Brain microvascular endothelial cell (primary cell): ENCODE measurements at places on chromosomes 12 and 14.
A peak's percentile ranks its signal among the peaks of the same experiment; 100 is the strongest.

DNA sequence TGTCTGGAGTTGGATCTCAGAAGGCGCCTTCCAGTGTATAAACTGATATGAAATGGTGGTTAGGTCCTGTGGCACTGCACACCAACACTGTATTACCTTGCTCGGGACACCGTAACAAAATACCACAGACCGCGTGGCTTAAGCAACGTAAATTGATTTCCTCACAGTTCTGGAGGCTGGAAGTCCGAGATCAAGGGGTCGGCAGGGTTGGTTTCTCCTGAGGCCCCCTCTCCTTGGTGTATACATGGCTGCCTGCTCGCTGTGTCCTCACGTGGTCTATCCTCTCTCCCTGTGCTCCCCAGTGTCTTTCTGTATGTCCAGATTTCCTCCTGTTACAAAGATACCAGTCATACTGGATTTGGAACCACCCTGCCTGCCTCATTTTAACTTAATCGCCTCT is 128.4 kb downstream of the FBXL14 start:
- DNase-seq = no peak

DNA sequence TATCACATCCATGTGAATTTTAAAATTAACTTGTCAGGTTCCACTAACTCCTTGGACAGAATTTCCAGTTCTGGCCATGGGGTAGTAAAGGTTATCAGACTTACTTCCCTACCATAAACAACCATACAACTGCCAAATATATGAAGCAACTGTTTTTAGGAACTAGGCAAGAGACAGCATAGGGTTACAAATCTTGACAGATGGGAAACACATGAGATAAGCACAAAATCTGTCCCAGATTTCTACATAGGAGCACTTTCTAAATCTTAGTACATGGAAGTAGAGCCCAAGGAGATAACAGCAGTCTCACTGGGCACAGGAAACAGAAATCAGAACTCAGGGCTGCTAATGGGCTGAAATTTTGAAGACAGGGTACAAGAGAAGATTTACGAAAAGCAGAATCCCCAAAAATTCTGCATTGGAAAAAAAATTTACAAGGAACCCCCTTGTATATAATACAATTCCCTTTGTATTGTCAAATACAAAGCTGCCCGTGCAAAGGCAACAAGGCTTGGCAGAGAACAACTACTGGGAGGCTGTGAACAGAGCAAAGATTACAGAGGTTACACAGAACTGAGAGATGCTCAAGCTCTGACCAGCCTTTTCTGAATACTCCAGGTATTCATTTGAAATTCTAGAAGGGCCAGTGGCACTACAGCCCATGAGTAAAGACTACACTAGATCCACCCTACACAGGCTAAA is 43.2 kb downstream of the GALNT4 start:
- no peak for DNase-seq

- no peak for DNase-seq
These were observed 56.0 kb downstream of the RASSF3 start for GRCh38 chr12:64666054-64666914.

DNA sequence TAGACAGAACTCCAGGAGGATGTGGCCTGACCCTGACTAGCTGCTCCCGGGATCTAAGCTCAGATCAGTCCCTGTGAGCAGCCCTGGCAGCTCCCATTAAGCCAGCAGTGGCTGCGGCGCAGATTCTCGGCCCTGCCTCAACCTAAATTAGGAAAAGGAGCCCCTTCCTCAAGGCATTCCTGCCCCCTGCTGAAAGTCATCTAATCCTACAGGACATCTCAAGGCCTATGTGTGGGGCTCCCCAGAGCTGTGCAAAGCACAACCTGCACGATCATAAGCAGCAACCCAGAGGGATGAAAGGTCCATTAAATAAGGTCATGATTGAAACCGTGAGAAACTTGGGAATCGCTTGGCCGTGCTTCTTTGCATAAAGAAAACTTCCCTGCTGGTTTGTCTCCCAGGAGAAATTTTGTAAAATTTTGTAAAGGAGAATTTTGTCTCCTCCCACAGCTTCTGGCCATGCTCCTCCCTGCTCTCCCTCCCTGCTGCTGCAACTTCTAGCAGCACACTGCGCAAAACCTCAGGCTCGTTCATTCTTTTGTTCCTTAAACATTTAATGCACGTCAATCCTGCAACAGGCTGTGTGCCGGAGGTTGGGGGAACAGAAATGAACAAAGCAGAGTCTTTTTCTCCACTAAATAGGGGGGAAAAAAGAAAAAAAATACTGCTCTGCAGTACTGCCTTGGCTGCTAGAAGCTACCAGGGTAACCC is 96.6 kb upstream of the SLC35F4 start:
- DNase-seq = no peak

- no peak for DNase-seq
These were observed 10.1 kb upstream of the NR2C1 start for GRCh38 chr12:95083471-95083870.

DNA sequence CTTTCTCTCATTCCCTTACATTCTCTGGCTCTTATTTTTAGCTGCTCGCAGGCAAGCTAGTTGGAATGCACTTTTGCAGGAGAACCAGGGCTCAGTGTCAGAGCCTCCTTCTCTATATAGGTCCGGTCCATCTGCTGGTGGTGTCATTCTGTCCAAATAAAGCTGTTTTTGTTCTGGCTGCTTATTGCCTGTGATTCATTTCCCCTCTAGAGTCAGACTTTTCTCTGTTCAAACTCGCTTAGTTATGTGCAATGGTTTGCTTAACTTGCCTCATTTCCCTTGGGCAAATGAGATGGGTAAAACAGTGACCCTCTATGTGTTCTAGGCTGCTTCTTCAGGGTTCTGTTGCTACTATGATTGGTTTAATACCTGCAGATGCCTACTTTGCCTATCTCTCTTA is 2.9 kb downstream of the SMARCD1 start:
- DNase-seq = peak; percentile 60

DNA sequence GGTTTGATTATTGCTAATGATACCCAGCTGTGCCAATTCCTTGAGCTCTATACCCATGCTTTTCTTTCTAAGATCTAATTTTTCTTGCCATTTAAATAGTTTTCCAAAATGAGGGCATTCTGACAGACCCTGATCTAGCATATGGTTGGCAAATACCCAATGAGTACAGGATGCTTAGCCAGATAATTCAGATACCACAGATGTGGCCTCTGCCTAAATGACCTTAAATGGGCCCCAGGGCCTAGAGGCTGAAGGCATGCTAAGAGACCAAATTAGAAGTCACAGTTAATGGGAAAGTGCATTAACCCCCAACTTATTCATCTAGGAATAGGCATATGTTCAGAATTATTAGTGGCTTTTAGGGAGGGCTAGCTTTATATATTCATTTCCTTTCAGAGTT is 122.3 kb upstream of the CNOT2 start:
- DNase-seq = no peak

DNA sequence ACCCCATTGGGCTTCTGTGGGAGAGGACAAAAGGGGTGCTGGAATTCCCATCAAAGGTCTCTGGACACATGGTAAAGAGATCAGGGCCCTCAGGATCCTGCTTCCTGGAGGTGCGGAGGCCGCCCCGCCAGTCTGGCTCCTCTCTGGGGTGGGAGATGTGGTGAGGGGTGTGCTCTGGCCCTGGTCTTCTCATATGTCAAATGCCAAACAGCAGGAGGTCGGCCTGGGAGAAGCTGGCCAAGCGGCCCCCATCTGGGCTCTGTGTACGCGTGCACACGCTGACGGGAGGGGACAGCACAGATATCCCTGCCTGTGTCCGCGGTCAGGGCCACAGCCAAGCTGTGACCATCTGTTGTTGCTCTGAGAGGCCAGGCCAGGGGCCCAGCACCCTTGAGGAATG is 14.1 kb downstream of the FIGNL2 start:
- no peak for DNase-seq

DNA sequence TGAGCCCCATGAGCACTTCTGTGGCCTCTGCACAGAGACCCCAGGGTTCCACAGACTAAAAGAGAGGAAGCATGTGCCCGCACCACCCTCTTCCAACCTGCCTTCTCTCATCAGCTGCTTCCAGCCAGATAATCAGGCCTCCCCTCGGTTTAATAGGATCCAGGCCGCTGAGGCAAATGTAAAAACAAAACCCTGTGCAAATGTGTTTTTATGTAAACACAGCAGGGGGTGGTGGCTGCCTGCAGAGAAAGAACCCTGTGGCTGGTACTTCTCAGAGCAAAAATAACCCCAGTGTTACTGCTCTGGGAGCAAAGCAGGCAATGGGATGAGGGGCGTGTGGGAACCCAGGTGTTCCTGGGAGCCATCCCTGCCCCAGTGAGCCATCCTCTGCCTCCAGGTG is 46.2 kb downstream of the WSCD2 start:
- no peak for DNase-seq

DNA sequence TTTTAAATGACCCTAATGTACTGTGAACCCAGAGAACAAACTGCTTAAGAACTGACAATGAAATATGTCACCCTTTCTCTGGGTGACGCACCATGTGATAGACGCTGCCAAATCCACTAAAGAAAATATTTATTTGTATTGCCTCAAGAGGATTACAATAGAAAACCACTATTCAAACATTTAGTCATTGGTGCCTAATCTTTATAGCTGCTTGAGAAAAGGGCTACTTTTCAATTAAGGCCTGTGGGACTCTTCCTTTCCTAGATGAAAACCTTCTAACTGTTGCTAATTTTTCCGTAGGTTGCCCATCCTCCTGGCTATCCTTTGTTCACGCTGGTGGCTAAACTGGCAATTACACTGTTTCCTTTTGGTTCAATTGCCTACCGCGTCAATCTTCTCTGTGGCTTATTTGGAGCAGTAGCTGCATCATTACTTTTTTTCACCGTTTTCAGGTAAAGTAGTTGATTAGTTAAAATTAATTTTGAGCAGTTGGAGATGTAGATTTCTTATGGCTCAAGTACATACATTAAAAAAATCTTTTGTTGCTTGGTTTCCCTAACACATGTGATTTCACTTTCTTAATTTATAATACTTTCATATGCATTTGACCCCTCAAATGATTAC is 6.0 kb downstream of the TMEM260 start:
- DNase-seq = no peak

- DNase-seq = no peak
These were observed 50.3 kb downstream of the IFT81 start for GRCh38 chr12:110174373-110174996.

DNA sequence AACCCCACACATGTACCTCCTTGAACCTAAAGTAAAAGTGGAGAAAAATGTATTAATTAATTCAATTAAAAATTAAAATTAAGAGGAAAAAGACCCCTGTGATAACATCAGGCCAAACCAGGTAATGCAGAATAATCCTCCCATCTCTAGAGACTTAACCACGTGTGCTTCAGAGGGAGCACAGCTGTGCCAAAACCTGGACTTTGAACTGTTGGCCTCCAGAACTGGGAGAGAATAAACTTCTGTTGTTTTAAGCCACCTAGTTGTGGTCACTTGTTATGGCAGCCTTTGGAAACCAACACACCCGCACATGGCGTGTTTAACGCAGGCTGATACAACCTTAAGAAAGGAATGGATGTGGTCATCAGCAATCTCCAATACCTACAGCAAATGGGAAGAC is 23.8 kb downstream of the OAS2 start:
- DNase-seq = no peak

GRCh38 chr12:107130830-107131611 is 37.7 kb upstream of the CRY1 start:
- no peak for DNase-seq

- DNase-seq = no peak
These were observed 27.3 kb downstream of the SERPINA1 start for GRCh38 chr14:94360945-94361565.

DNA sequence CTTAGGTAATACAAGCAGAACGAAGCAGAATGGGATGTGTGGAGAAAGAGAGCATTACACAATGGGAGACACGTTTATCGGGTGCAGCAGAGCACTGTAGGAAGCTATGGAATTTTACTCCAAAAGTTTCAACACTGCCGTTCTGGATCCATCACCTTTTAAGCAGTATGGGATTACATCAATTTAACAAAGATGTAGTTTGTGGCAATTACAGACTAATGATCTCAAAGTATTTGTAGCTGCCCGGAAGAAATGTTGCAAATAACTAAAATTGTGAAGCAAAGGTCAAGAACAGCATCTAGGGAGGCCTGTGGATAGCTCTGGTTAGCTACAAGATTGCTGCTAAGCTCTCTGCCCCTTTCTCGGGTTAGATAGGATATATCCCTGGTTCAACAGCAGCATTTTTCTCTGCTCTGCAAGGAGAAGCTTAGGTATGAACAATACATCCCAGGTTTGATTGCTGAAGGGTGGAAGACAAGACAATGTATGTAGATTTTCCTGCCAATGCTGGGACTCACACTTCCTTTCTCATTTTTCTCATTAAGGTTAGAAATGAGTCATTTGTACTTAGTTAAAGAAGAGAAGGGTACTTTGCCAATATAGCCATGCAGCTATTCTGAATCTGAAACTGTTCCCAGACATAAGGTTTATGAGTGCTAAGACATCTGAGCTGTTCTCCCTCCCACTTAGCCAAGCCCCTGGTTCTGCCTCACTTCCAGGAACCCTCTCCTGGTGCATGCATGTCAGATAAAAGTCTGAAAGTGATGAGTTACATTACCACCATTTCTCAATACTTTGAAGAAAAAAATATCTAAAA is 75.0 kb upstream of the HIF1A start:
- peak; percentile 57 for DNase-seq

DNA sequence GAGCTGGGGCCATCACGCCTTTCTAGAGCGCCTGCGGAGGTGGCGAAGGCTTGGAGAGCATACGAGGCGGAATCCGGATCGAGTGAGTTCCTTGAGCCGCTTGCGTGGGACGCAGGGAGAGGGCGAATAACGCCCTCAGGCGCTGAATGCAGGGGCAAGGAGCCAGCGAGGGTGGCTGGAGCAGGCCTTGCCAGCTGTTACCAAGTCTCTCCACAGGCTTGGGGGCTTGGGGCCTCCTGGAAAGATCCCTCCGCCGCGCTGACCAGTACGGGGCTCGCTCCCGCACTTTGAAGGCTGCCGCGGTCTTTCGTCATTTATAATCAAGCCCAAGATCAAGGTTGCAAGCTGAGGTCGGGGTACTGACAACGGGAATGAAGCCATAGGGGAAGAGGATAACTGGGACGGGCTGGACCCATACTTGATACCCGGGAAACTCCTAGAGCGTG is 1.2 kb downstream of the FLRT2 start:
- DNase-seq = peak; percentile 74

DNA sequence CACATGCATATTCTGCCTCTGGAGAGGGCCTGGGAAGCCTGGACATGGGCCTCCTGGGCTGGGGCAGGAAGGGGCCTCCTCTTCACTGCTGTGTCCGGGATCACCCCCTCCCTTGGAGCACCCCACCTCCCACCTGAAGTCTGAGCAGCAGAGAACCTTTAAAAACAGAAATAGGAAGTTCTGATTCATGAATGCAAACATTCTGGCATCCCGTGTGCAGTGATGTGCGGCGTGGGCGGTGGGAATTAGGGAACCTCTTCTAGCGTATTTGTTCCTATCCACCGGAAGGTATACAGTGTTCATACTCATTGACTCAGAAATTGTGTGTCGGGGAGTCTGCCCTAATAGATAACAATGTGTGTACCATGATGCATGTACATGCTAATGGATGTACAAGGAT is 46.2 kb downstream of the C14orf132 start:
- DNase-seq = peak; percentile 25

GRCh38 chr12:117854339-117855012 is 114.3 kb downstream of the KSR2 start:
- DNase-seq = peak; percentile 55

GRCh38 chr12:54052438-54053002 is 1.1 kb upstream of the HOXC4 start:
- no peak for DNase-seq

GRCh38 chr14:29926228-29926627 is 1.4 kb downstream of the PRKD1 start:
- no peak for DNase-seq

- DNase-seq = no peak
These were observed 10.1 kb downstream of the DIABLO start for GRCh38 chr12:122215771-122216170.
